ENCODE measurements at places on chromosomes 6 and 20.

DNA sequence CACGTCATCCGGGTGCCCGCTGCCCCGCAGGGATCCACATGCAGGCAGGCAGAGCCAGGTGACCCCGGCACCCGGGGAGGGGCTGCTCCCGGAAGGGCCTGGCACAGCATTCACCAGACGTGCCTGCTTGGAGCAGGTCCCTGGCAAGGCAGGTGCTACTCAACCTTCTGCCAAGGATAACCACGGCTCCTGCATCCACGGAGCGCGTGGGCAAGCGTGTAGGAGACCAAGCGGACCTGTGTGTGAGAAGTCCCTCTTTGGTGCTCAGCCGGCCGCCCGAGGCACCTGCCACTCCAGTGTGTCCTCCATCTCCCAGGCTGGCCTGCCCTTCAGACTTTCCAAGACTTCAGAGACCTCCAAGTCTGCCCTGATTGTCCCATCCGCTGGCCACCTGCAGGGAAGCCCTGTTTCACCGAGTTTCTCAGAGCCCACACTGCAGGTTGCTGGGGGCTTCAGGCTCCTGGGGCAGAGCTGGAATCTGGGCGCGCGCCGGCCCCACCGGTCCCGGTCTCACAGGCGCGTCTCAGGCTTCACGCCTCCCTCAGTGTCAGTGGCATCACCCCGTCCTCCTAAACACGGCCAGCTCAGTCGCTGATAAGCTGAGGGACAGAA, 124.3 kb downstream of the DLL1 start:
- DNase-seq = no peak

DNA sequence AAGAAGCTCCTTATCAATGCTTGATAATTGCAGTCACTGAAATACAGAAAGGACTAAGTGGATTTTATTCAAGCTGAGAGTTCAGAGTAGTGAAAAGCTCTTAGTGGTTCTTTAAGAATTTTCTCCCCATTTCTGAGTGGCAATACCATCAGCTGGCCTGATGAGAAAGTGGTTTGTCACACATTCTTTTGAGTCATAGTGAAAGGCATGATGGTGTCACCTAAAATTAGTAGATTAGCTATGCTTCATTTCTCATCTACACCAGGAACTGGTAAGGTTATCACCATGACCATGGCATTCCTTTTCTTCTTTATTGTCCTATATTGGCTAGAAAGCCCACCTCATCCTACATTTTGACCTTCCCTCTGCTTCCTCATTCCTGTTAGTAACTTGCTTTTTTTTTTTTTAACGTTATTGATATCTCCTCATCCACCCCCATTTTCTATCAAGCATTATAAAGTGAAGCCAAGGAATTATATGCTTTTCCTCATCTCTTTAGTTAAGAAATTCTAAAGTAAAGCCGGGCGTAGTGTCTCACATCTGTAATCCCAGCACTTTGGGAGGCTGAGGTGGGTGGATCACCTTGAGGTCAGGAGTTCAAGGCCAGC, 67.4 kb upstream of the LOC128125822 start:
- no peak for DNase-seq

DNA sequence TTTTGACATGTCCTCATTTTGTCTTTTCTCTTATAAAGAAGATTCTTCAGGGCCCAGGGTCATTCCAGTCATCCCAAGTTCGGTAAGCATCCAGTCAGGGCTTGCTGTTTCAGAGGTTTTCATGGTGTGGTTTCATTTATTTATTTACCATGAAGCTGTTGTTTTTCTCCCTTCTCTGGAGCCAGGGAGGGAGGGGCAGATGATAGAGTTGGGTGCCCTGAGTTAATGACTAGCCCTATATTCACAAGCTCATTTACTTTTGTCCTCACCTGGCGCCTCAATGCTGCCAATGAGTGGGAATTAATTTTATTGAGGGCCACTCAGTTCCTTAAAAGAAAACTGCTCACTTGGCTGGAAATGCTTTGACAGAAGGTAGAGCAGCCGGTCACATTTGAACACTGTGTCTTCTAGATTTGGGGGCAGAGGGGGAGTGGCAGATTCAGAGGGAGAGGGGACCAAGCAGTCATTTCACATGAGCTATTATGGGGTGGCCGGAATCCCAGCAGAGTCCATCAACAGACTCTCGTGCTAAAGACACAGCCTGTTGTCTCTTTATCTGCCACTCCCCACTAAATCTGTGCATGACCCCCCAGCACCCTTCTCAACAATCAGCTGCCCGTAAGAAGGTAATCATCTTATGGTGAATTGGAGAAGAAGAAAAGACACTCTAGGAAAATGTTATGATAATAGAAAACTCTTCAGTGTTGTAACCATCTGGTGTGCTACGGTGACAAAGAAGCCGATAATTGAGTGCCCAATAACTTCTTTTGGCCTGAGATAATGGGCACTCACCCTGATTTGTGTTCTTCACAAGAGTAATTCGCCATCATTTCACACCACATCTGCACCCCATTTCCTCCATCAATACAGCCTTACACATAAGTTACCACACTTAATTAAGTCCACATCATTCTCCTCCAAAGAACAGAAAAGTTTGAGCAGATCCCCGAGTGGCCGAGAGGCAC, 573.5 kb upstream of the JAG1 start:
- no peak for DNase-seq

DNA sequence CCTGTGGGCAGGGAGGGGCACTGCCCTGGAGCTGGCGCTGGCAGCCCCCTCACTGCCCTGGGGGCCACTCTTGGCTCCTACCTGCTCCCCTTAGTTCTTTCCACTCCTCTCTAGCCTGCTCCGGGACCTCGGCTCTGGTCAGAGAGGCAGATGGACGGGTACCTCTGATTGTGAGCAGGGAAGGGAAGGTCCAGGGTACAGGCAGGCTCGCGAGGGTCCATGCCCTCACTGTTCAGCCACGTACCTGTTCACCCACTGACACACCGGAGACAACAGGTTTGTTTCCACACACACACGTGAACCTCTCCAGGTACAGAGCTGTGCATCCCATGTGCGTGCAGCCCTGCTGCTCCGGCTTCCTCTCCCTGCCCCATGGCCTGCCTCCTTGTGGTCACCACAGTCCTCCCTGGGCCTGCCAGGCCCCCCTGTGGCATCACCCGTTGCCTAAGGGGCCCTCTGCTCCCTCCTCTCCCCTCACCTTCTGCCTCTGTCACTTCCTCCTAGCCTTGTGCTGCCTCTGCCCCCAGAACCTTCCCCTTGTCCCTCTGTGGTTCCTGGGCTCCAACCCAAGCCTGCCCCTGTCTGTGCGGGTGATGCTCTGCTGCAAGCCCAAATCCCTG, 2.3 kb downstream of the EMILIN3 start:
- DNase-seq = no peak

DNA sequence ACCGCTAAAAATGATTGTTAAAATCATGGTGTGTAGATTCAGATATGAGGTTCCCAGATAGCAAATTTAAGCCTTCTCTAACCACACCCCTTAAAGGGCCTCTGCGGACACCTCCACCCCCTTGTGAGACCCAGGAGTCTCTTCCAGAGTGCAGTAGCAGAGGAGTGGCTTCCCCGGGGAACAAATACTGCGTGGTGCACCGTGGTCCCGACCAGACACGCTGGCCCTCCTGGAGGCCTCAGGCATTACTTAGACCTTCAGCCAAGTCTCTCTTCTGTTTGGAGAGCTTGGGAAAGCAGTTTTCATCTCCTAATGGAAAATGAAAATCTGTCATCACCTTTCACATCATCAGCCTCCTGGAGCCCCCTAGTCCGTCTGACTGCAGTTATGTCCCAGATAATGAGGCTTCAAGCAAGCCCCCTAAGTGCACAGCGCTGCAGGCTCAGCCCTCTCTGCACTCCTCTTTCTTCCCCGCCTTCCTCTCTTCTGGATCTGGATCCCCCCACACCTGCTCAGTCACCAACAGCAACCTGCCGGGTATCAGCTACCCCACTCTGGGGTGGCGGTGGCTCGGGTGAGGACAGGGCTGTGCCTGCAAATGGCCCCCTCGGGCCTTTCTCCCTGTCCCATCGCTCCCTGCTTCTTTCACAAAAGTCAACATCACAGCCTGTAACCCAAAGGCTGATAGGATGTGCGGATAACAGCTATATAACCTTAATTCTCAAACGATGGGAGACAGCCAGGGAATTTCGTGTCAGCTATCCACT, 58.8 kb upstream of the TAGAP start:
- DNase-seq = no peak

DNA sequence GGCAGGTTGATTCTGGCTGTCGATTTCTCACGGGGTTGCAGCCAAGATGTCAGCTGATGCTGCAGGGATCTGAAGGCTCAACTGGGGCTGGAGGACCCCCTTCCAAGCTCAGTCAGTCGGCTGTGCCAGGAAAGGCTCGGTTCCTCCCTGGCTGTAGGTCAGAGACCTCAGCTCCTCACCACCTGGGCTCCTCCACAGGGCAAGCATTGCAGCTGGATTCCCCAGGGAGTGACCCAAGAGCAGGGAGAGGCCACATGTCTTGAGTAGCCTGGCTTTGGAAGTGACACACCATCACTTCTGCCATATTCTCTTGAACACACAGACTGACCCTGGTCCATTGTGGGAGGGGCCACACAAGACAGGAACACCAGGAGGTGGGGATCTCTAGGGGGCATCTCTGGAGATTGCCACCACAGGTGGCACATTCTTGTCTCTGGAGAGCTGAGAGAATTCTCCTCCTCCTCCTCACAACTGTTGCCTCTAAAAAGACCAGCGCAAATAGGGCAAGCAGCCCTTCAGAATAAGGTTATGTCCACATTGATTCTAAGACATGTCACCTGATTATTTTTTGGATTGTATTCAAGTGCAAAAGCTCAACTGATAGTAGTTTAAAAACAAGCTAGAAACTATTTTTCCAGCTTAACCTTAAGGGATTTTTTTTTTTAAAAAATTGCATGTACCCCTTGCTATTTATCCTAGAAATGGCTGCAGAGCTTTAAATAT, 270.5 kb downstream of the NRN1 start:
- DNase-seq = no peak

- DNase-seq = peak; percentile 13
Observed at GRCh38 chr20:25706793-25707192, 10.1 kb upstream of the ZNF337 start.

DNA sequence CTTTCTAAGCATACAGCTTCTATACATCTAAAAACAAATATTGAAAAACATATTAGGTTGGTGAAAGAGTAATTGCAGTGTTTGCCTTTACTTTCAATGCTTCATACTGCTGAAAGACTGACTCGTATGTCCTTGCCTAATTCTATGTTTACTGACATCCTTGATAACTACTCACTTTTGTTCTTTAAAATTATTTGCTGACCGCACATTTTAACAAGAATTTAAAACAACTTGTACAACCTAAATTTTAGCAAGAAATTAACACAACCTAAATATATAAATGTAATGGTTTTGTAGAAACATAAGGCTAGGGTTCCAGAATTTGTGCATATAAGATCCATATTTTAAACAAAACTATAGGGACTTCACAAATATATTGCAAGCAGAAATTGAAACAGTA, 640.2 kb upstream of the MMS22L start:
- DNase-seq = no peak

DNA sequence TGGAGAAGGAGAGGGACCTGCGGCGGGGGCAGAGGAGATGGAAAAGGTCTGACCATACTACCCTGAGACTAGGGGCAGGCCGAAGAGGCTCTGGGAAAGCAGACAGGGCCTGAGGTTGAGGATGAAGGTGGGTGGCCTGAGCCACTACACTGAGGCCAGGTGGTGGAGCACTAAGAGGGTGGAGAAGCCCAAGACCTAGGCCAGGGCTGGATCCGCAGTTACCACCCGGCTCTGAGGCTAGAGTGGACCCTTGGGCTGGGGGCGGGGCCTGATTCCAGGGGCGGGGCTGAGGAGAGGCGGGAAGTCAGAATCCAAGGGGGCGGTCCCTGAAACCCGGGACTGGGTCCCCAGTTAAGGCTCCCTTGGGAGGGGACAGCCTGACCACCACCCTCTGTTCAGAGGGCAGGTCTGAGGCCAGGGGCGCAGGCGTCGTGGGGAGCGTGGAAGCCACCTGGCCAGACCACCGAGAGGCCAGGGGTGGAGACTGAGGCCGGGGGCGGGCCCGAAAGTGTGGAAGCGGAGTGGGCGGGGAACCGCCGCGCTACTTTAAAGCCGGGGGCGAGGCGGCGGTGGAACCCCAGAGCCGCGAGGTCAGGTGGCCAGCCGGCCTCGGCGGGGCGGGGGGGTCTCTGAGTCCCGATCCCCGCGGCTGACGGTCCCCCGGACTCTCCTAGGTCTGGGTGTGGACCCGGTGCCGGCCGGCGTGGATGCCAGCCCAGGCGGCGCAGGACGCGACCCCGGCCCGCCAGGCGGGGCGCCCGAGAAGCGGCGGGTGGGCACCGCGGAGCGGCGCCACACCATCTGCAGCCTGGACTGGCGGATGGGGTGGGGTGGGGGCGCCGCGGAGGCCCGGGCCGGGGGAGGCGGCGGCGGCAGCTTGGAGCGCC, 8.3 kb downstream of the CCM2L start:
- peak; percentile 23 for DNase-seq

DNA sequence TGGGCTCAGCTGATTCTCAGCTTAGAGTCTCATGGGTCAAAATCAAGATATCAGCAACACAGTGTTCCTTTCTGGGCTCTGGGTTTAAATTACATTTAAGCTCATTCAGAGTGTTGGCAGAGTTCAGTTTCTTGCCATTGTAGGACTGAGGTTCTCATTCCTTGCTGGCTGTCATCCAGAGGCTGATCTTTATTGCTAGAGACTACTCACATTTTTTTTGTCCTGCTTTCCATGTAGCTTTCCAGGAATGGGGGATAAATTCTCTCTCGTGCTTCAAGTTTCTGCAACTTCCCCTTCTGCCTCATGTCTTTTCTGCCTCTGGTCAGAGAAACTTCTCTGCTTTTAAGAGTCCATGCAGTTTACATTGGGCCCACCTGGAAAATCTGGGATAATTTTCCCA, 86.9 kb downstream of the RFX6 start:
- no peak for DNase-seq

- peak; percentile 46 for DNase-seq
Observed at GRCh38 chr6:32195902-32196681, 3.6 kb upstream of the GPSM3 start.

GRCh38 chr6:71396410-71396801, 107.8 kb downstream of the OGFRL1 start:
- DNase-seq = no peak

DNA sequence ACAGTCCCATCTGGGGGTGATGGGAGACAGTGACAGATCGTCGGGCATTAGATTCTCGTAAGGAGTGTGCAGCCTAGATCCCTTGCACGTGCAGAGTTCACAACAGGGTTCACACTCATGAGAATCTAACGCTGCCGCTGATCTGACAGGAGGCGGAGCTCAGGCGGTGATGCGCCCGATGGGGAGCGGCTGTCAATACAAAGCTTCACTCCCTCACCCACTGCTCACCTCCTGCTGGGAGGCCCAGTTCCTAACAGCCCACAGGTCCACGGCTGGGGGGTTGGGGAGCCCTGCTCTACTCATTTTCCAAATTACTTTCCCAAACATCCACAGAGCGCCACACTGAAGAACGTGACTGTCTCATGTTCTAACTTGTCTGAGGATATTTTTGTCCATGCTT, 25.3 kb downstream of the CTCFL start:
- DNase-seq = no peak

Data from activated T-helper 9 cell treated with anti-CD3 and anti-CD28 coated beads, Interleukin-2, amount 50 U/mL, for 16 hours (primary cell).